ENCODE measurements at places on chromosomes 7 and 10.

GRCh38 chr10:61730671-61731070 is 67.9 kb downstream of the CABCOCO1 start:
- DNase-seq = no peak

GRCh38 chr10:93573051-93573909 is 6.8 kb downstream of the FFAR4 start:
- DNase-seq = no peak

GRCh38 chr10:118356628-118357027 is 14.5 kb upstream of the FAM204A start:
- no peak for DNase-seq

- no peak for DNase-seq
These were observed 5.1 kb upstream of the NAMPT start for GRCh38 chr7:106289848-106290247.

- DNase-seq = no peak
These were observed 35.3 kb downstream of the SMURF1 start for GRCh38 chr7:99108613-99109012.

GRCh38 chr10:10915215-10915614 is 102.5 kb upstream of the CELF2 start:
- DNase-seq = no peak

DNA sequence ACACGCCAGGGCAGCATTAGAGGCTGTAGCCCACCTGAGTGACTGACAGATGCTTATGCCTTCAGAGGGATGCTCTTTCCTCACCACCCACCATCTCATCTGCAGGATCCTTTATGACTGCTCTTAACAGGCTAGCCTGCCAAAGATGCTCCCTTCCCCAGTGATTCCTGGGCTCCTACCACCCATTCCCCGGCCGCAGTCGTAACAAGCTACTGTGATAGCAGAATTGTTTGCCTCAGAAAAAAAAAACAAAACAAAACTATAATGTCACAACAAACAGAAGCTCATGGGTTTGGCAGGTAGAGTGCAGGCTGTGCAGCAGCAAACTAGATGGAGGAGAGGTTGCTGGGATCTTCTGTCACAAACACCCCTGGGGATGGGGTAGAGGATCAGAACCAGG is 343.9 kb upstream of the ZMIZ1 start:
- no peak for DNase-seq

- no peak for DNase-seq
These were observed 229.2 kb downstream of the KCND2 start for GRCh38 chr7:120502132-120502531.

- no peak for DNase-seq
These were observed 40.9 kb upstream of the SEMA3E start for GRCh38 chr7:83689855-83690254.

- no peak for DNase-seq
These were observed 169.0 kb upstream of the PRKCQ start for GRCh38 chr10:6748981-6749635.

DNA sequence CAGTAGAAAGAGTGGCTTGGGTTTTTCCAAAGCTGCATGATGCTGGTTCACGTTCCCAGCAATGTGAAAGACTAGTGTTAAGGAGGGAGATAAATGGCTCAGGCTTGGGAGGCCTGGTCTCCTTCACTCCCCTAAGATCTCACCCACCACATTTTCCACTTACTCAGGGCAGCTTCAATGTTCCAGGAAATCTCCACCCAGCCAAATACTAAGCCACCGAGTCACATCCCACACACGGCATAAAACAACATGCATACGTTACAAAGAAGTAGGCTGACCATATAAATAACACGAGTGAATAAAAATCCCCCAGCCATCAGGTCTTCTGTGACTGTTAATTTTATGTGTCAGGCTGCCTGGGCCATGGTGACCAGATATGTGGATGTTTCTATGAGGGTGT is 303.5 kb downstream of the SFMBT2 start:
- DNase-seq = no peak

DNA sequence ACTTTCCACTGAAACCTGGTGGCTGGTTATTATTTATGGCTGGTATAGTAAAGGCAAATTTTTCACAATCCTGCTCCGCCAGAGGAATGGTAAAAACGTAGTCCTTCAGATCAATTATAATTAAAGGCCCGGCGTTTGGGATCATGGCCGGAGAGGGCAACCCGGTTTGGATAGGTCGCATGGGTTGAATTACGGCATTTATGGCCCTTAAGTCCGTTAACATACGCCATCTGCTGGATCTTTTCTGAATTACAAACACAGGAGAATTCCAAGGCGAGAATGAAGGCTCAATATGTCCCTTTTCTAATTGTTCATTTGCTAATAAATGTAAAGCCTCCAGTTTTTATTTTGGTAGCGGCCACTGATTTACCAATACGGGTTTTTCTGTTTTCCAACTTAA is 11.3 kb upstream of the TAS2R3 start:
- DNase-seq = no peak

DNA sequence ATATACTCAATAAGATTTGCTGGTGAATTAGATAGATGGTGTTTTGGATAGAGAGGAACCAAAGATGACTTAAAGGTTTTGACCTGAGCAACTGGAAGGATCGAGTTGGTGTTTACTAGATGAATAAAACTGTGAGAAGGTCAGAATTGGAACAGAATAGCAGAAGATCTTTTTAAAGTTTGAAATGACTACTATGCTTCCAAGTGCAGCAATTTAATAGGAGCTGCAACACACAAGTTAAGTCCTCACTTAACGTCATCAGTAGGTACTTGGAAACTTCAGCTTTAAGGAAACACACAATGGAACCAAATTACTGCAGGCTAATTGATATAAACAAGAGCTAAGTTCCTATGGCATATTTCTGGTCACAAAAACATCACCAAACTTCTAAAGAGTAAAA is 86.5 kb downstream of the RTKN2 start:
- no peak for DNase-seq

DNA sequence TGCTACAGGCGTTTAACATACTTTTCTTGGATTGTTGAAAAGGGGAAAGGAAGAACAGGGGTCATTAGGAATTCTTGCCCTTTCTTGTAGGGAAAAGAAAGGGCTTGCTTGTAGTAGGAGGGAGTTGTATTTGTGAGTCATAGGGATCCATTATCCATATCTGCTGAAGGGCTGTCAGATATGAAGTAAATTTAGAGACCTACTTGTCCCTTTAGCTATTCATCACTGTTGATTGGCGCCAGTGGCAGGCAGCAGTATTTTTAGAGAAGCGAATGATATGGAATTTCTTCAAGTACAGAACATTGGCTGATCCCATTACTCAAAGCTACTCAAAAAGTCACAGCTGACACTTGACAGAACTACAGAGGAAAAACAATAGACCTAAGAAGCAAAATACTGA is 97.7 kb downstream of the CELF2 start:
- no peak for DNase-seq
